ENCODE measurements at places on chromosomes 1 and 21.

DNA sequence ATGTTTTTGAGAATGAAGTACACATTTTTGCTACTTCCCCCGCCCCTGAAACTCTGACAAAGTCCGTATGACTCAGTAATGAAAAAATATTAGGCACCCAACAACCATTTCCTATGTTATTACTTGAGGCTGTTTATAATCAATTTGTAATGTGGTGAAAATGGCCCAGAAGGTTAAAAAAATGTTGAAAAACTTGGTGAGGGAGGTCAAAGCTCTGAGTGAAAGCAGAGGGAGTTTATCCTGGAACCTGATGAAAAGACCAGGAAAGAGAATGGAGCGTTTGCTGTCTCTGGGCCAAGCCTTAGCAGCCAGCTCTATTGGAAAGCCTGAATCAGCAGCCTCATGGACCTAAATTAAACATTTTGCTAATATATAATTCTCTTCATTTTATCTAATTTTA lies 367.7 kb upstream of the NEGR1 start:
- DNase-seq = no peak

- peak; percentile 32 for DNase-seq
These were observed 11.1 kb downstream of the PDZK1 start for GRCh38 chr1:145695821-145696629.

DNA sequence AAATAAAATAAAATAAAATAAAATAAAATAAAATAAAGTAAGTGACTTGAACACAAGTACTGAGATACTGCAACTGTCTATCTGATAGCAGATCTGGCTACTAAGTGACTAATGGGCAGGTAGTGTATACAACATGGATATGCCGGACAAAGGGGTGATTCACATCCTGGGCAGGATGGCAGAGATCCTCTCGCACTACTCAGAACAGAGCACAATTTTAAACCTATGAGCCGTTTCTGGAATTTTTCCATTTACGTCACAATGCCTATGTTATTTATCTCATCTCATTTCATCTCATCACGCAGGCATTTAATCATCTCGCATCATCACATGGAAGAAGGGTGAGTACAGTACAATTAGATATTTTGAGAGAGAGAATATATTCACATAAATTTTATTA lies 233.3 kb upstream of the COA6 start:
- no peak for DNase-seq

DNA sequence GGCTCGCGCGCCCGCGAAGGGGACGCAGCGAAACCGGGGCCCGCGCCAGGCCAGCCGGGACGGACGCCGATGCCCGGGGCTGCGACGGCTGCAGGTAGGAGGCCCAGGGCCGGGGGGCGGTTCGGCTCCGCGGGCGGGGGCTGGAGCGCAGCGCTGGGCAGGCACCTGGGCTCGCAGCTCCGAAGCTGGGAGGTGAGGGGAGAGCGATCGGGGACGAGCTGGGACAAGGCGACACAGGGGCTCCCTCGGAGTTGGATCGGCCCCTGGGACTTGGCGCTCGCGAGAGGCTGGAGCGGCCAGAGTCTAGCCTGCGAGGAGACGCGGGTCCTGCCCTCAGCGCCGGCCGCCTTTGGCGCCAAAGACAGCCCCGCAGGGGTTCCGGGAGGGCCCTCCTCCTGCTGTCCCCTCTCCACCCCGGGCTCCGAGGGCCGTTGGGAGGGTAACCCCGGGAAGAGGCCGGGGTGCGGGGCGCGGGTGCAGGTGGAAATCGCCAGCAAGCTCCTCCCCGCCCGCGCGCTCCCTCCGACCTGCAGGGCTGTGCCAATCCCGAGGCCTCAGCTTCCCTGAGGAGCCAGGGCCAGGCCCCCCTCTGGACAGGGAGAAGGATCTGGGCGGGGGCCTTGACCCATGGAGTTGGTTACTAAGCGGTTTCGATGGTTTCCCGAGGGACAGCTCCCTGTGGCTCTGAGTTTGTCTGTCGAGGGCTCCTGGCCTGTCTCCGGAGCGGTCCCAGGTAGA lies 401 bp downstream of the TP73 start:
- no peak for DNase-seq

- DNase-seq = no peak
These were observed 28.9 kb downstream of the S1PR1 start for GRCh38 chr1:101265684-101266083.

GRCh38 chr1:115193046-115193828 lies 103.9 kb upstream of the TSPAN2 start:
- no peak for DNase-seq

GRCh38 chr1:61268546-61269240 lies 186.3 kb downstream of the NFIA start:
- no peak for DNase-seq

DNA sequence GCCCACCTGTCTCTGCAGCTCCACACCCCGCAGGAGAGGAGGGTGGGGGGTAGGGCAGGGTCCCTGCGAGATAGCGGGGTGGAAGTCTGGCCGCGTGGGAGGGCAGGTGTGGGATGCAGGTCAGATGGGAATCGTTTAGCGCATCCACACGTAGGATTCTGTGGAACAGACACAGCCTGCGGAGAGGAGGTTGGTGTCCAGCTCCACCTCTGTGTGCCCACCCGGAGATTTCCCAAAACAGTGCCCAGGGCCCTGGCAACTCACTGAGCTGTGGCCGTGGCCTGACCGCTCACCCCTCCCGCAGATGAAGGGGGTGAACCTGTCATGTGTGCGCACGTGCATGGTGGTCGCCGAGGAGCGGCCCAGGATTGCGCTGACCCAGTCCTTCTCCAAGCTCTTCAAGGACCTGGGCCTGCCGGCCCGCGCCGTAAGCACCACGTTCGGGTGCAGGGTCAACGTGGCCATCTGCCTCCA lies 46.9 kb downstream of the S100B start:
- no peak for DNase-seq

DNA sequence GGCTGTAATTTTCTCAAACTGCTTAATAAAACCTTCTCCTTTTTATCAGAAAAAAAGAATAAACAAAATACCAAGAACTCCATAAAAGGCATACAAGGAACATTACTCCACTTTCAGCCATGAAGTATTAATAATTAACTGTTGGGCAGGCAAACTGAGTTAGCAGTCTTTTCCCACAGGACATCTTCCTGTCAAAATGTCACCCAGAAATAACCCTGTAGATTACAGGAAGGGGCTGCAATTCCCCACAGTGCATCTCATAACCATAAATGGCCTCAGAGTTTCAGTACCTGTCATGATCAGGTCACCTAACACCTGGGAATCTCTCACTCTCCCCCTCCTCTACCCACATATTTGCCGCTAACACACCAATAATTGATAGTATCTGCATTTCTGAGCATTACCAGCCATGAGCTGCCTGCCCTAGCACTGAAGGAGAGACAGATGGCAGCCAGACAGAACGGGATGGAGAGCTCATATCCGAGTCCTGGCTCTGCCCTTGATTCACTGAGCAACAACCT lies 475.0 kb downstream of the SMYD3 start:
- DNase-seq = no peak

GRCh38 chr1:3727042-3727824 lies 25.0 kb upstream of the CCDC27 start:
- peak; percentile 38 for DNase-seq

DNA sequence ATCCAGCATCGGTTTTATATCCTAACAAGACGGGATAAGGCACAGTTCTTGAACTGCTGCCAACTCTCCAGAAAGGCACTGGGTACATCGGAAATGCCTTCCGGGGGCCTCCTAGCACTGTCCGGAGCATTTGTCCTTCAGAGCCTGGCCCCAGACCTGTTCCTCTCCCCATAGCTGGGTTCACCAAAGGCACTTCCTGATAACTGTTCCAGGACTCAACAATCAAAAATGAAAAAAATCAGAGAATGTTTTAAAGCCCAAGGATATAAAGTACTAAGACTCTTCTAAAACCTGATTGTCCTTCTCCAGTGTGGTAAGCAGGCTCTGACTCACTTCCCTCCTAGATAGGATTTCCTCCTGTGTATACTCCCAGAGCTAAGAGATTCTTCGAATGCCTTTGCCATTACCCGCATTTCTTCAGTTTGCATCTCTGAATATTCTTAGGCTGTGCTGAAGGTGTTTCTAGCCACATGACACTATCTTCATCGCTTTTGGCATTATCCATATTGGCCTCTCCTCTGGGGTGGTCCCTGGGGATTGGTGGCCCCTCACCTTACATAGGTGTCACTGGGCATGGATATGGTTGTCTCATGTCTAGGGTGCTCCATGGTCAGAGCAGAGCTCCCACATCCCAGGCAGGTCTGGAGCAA lies 112.9 kb downstream of the ZBTB18 start:
- peak; percentile 22 for DNase-seq

DNA sequence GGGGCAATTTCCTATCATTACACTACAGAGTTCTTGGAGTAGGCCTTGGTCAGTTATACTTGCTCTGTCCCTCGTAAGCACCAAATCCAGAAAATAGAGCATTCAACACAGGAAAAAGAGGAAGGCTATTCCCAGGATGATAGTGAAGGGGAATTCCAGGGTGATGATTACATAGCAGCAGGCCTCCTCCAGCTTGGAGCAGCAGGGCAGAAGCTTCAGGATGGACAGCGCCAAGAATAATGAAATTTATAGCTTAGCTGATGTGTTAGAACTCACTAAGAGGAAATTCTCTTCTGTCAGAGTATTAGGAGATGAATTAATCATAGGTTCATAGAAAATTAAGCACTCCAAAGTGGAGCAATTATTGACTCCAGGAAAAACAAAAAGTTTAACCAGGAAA lies 10.8 kb upstream of the SMAP2 start:
- peak; percentile 53 for DNase-seq

GRCh38 chr1:19698181-19698580 lies 33.5 kb downstream of the HTR6 start:
- no peak for DNase-seq

- no peak for DNase-seq
These were observed 9.1 kb downstream of the SCYL3 start for GRCh38 chr1:169884634-169885033.

DNA sequence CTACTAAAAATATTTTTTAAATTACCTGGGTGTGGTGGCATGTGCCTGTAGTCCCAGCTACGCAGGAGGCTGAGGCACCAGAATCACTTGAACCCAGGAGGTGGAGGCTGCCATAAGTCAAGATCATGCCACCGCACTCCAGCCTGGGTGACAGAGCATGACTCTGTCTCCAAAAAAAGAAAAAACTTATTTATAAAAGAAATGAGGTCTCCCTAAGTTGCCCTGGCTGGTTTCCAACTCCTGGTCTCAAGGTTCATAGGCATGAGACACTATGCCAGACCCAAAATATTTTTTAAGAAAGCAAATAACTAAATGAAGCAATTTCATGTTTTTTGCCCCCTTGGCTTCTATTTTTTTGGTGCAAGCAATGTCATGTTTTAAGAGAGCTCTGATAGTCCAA lies 32.9 kb downstream of the EIF4G3 start:
- no peak for DNase-seq

DNA sequence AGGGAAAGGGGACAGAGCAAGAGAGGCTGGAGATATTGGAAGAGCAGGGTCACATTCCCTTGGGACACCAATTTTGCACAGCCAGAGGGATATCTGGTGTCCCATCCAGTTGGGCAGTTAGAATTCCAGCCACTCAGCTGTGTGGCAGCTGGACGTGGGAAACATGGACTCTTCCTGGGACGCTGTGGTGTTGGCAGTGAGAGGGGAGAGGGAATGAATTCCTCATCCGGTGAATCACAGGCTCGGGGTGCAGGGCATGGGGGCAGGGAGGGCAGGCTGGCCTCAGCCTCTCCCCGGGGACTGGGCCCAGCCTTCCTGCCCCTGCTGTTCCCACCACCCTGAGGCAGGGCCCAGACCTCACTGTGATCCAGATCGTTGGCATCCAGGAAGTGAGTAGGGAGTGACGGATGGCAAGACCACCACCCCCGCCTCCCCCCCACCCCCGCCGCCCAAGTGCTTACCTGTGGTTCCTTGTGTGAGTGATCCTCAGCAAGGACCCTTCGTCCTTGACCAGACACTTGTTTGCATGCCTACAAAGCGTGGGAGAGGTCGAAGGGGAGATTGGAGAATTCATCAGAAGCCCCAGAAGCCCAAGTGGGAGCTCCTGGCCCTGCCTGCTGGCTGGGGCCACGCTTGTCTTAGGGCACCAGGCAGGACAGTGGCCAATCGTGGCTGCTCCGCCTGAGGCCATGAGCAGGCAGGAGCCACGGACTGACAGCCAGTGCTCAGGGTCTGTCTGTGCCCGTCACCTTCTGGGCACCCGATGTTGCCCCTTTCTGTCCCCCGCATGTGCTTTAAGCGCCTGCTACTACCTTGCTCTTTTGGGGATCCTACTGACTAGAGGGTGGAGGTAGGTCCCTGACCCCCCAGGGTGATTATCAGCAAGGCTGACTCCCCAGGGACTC lies 8.7 kb downstream of the WNT3A start:
- DNase-seq = no peak

DNA sequence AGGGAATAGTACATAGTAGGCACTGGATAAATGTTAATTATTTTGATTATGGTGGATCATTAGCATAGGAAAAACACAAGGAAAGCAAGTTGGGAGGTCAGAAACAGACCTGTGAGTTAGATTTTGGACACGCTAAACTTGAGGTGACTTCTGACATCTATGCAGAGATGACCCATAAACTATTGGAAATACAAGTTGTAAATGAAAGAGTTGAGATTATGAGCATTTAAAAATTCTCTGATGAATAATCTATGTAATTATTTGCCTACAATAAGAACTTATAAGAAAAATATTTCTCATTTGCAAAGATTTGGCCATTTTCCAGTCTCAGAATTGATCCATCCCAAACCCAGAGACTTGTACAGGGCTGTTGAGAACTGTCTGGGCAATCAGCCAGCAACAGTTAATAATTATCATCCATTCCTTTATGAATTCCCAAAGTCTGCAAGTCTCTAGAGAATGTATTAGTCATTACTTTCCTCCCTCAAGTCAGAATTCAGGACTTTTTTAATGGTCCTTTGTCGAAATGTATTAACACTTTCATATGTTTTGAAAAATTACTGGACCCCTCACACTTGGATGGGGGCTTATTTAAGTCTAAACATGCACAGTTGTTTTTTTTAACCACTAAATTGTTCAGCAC lies 19.4 kb upstream of the SLAMF6 start:
- no peak for DNase-seq

DNA sequence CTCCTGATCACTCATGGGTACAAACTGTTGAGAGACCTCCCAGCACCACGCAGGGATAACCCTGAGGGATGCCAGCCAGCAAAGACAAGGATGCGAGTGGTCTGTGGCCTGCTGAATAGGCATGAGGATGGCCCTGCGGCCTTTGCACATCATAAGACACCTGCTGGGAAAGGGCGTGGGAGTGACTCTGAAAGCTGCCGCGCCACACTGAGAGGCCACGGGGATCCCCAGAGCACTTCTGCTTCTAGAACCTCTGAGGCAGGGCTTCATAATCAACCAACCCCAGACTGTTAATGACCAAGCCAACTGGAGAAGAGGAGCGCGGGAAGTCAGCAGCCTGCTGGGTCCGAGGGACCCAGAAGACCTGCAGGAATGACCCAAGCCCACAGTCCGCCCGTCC lies 73.8 kb downstream of the SH3BGR start:
- DNase-seq = no peak
